Stimulated activated CD4-positive, alpha-beta T cell treated with anti-CD3 and anti-CD28 coated beads, Interleukin-2, amount 100 ng/mL, for 48 hours (primary cell): ENCODE measurements at places on chromosomes 6 and 20.

DNA sequence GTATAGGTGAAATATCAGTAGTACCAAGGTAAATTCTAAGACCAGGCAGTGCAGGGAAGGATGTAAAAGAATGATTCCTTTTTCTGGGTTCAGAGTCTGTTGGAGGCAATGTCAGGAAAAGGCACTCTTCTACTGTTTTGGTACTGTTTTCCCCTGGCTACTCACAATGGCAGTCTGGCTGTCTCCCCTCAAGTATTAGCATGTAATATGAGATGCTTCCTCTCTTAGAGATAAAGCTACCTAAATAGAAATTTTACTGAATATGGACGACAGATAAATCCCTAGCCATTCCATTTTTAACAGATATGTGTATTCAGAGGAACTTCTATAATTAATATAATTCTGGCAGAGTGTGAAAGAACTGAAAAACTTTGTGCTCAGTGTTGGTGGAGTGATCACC is 3.5 kb downstream of the RNF8 start:
- no peak for DNase-seq

DNA sequence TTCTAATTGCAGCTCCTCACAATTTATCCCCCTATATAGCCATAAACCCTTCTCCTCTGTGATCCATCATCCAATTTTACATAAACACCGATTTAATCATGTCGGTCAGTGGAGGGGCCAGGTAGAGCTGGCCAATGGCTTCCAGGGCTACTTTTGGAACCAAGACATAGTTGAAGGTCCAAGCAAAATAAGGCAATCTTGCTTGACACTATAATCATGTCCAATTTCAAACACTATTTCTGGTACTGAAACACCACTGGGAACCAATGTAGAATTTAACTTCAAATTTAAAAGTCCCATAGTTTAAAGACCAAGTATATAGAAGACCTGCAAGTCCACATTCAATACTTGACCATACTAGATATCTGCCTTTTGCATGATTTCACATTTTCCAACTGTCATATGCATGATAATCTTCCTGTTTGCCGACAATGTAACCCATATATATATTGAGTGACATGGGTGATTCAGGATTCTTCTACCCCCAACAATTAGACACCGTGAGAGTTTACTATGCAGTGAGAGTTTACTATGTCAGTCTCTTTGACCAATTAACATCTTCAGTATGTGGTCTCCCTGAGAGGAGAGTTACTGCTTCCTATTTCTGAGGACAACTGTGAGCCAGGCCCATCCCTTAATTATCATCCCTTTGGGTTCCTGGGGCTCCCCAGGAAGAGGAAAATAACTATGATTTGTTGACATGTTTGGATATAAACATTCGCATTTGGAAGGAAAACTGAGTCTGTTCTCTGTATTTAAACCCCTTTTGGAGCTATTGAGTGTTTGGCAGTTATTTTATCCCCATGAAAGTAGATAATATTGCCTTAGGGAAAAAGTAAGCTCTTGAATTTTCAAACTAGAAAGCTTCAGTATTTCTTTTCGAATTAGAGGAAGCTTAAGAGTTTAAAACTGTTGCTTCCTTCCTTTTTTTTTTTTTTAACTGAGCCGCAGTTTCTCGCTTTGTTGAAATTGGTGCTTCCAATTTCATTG is 31.8 kb downstream of the SAMD3 start:
- no peak for DNase-seq

GRCh38 chr20:61970357-61970756 is 95.3 kb downstream of the TAF4 start:
- no peak for DNase-seq

GRCh38 chr20:63766695-63767426 is 27.3 kb downstream of the SLC2A4RG start:
- no peak for DNase-seq

DNA sequence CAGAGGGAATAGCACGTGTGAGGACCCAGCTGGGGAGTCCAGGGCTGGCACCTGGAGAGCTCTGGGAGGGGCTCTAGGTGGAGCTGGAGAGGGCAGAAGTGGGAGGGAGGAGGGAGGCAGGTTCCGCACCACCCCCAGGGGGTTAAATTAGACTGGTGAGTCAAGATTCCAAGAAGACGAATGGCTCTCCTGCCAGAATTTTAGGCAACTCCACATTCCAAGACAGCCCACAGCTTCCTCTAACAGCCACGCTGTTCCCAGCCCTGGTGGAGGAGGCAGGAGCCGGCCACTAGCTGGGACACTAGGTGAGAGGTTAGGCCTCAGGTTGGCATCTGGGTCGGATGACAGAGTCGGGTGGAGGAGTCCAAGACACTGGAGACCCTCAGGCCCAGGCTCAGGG is 60.2 kb downstream of the TFAP2C start:
- DNase-seq, result no peak
